Ovary (tissue), 10 donors: ENCODE measurements at places on chromosomes 1 and 21. TPM values are rescaled to one million over a fixed set of nuclear protein-coding genes. Genes with fewer than 3 reads are reported as not detected.

FCN3 gene
- total RNA-seq: 0.35 TPM

CDCA8 gene
- 1.0 TPM for total RNA-seq

SGIP1 gene
- total RNA-seq: 1.2 TPM

SPAG17 gene
- total RNA-seq: 1.7 TPM

KCNN3 gene
- total RNA-seq: 0.71 TPM

C1orf115 gene
- 17.6 TPM for total RNA-seq

CYP4Z1 gene
- not detected for total RNA-seq

TMEM240 gene
- 9.9 TPM for total RNA-seq

FAM167B gene
- 5.3 TPM for total RNA-seq

CD53 gene
- total RNA-seq: 7.0 TPM

IGSF21 gene
- total RNA-seq: 2.6 TPM

SOAT1 gene
- total RNA-seq: 29.6 TPM

CNIH3 gene
- total RNA-seq: 7.3 TPM

OR10R2 gene
- not detected for total RNA-seq

FTCD gene
- 6.4 TPM for total RNA-seq

AMY1C gene
- total RNA-seq: 0.40 TPM

LIN28A gene
- not detected for total RNA-seq

TSACC gene
- total RNA-seq: not detected

SPRR1B gene
- total RNA-seq: not detected

SLAMF9 gene
- total RNA-seq: not detected

TTC24 gene
- total RNA-seq: not detected

ELAVL4 gene
- total RNA-seq: not detected

FABP3 gene
- total RNA-seq: 24.2 TPM

HAPLN2 gene
- 0.80 TPM for total RNA-seq

ETS2 gene
- total RNA-seq: 103 TPM

PAPPA2 gene
- 0.64 TPM for total RNA-seq

TSSK3 gene
- 3.4 TPM for total RNA-seq

WNT2B gene
- total RNA-seq: 15.2 TPM

DONSON gene
- total RNA-seq: 5.1 TPM

PGBD5 gene
- total RNA-seq: 1.2 TPM

TTC22 gene
- 1.7 TPM for total RNA-seq

GUCA2A gene
- not detected for total RNA-seq

NTMT2 gene
- not detected for total RNA-seq

HLX gene
- 6.2 TPM for total RNA-seq

SLAMF7 gene
- 3.7 TPM for total RNA-seq

CA6 gene
- not detected for total RNA-seq

ANGPTL3 gene
- total RNA-seq: not detected
